ENCODE measurements at places on chromosomes 5 and 9.
A peak's percentile ranks its signal among the peaks of the same experiment; 100 is the strongest.

- no peak for DNase-seq
Measured at GRCh38 chr5:145484158-145484557, 351.0 kb downstream of the PRELID2 start.

DNA sequence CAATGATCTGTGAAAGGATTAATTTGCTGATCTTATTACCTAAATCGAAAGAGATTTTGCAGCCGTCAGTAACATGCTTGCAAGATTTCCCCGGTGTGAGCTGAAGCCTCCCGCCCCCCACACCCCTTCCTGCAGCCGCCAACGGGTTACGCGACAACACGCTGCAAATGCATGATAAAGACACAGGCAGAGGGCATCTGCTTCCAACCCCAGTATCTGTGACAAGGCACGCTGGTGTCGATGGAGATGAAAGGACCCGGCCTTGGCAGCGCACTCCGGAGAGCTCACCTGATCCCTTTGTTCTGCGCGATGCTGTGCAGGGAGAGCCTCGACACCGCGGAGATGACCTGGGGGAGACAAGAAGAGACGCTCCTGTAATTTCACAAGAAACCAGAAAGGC is 122.9 kb upstream of the SARDH start:
- DNase-seq: no peak

- DNase-seq: no peak
Measured at GRCh38 chr5:56862909-56863308, 46.5 kb upstream of the SETD9 start.

DNA sequence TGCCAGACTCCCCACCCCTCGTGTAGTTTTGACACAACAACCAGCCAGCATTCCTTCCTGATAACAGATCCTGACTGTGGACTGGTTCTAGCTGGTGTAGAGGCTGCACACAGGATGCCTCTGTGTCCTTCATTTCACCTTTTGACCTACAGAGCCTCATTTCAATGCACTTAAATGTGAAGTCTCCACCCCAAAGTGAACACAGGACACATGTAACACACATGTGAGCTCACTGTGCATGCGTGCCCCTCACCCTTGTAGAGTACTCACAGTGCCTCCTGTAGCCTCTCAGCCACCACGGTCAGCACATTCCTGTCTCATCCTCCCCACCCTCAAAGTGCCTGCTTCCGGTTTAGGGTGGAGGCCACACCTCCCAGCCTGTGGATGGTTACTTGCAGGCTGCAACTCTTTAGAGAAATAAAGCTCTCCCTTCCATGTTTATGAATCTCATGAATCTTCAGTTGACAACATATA is 11.6 kb upstream of the NKD2 start:
- no peak for DNase-seq

GRCh38 chr9:123883634-123884033 is 46.3 kb downstream of the DENND1A start:
- no peak for DNase-seq

- DNase-seq: no peak
Measured at GRCh38 chr5:134151723-134152122, 25.0 kb downstream of the SKP1 start.

DNA sequence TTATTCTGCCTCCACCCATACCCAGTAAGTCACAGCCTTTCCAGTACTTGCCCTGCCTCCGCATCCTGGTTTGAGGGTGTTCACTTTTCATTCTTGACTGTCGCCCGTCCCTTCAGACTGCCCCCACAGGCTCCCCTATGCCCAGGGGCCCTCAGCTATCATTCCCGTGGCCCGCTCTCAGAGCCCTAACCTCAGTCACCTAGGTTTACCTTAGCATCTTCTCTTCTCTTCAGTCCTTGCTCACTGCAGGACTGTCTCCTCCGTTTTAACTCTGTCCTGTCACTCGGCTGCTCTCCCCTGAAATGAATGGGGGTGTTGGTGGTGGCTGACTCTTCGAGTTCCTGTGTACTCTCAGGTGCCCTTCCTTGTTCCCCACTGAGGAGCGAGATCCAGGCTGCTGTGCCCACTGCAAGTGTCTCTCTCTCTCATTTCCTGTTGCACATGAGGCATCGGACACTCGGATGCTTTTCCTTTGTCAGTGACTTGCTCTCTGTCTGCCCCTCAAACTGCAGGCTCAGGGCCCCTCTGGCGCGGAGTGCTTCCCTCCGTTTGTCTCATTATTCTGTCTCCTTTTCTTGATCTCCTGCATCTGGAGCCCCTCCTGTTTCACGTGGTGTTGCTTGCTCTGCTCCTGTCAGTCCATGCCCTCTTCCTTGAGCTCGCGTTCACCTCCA is 89.8 kb downstream of the CACNA1B start:
- DNase-seq: no peak

DNA sequence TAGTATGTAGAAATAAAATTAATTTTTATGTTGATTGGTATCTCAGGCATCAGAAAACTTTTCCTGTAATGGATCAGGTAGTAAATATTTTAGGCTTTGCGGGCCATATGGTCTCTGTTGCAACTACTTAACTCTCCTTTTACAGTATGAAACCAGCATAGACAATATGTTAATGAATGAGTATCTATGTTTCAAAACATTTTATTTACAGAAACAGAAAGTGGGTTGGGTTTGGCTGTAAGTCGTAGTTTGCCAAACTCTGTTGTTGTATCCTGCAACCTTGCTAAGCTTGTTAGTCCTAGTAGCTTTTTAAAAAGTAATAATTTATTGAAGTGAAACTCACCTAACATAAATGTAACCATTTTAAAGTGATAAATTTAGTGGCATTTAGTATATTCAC is 132.1 kb downstream of the NR3C1 start:
- no peak for DNase-seq

GRCh38 chr9:115006660-115007059 is 76.3 kb upstream of the TNFSF8 start:
- peak; percentile 89 for DNase-seq

DNA sequence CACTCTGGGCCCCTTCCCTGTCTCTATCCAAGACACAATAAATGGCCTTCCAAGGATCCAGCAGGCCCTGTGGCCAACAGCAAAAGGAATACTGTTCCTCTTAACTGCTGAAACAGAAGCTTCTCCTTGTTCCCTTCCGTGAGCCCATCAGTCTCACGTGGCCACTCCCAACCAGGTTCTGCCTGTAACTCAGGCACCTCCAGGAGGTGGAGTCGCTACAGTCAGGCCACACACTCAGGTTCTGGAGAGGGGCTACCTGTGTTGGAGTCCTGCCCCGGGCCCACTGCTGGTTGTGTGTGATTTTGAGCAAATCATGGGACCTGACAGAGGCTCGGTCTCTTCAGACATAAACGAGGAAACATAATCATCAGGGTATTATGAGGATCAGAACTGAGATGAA is 10.3 kb downstream of the FAT2 start:
- DNase-seq: no peak

DNA sequence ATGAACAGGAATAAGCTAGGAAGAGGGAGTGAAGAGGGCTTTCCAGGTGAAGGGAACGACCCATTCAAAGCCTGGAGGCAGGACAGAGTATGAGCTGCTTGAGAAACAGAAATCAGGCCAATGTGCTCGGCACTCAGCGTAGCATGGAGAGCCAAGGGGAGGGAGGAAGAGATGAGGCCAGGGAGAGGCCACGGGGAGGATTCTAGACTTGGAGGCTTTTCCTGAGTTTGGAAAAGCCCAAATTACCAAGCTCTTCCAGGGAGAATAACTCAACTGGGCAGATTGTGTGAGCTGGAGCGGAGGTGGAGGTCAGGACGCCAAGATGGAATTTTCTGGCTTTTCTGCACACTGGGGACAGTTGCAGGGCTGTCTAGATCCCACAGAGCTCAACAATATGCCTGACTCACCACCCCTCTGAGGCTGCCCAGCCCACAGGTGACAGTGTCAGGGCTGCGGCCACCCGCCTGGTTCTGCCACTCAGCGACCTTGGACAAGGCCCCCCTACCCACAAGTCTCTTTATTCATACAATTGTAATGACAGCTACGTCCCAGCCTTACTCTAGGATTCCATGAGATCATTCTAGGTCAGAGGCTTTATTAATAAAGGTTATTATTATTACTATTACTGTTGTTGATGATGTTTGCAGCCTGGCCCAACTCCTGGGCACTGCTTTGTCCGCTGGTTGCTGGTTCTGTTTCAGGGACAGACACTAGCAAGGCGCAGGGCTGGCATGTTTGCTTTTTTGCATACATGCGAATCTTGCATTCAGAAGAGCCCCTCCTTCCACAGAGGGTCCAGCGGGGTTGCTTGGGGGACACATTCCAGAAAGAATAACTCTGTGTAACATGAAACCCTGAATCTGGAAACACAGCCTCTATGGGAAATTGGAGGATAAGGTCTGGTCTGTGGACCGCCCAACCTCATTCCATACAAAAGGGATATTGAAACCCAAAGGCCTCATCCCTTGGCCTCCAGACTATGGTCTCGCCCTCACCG is 9.4 kb upstream of the LMX1B start:
- no peak for DNase-seq

GRCh38 chr5:178453224-178453623 is 137.0 kb downstream of the COL23A1 start:
- no peak for DNase-seq

DNA sequence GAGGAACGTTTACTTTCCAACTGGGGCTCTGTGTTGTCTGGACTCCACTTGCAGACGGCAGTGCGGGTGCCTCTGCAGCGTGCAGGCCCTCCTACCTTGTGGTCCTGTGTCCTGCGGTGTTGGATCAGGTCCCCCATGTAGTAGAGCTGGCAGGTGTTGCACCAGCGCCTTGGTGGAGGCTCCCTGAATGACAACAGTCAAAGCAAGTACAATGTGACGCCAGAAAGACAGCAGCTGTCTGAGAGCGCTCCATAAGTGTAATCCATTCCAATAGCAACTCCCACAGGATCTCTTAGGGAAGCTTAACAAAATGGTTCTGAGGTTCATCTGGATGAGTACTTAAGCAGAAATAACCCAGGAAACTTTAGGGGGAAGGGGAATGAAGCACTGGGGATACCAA is 9.9 kb downstream of the BBLN start:
- no peak for DNase-seq
